HFFc6 (cell line): ENCODE measurements at places on chromosomes 2 and 18. TPM values are rescaled to one million over a fixed set of nuclear protein-coding genes. Genes with fewer than 3 reads are reported as not detected.

GPR45 gene
- total RNA-seq: not detected in 3 replicates

RTP5 gene
- not detected in 2 replicates for total RNA-seq

KCNS3 gene
- 0.94 and 1.5 TPM in 2 replicates for total RNA-seq

TXNDC2 gene
- 0.21 TPM in 1 of 2 replicates, not detected in the other for total RNA-seq

CD8A gene
- total RNA-seq: not detected in 3 replicates

EML6 gene
- 0.26 to 0.63 TPM (median 0.41 TPM) in 3 replicates for total RNA-seq

RIT2 gene
- total RNA-seq: not detected in 2 replicates

CCBE1 gene
- total RNA-seq: 149 to 223 TPM (median 152 TPM) in 3 replicates

FAM110C gene
- not detected in 3 replicates for total RNA-seq

SPEG gene
- total RNA-seq: 79.0 to 81.8 TPM (median 80.4 TPM) in 3 replicates

GRCh38 chr2:170997893-170998597, 69.0 kb downstream of the GORASP2 start:
- no peaks in the 10 kb centered on the region for H3K4me1 ChIP-seq
- H3K4me3 ChIP-seq: no peak overlapping the region
- no peak for DNase-seq
- no peak overlapping the region for H3K27ac ChIP-seq
- no peaks in the 10 kb centered on the region; the same call in none of the 2 replicates for H3K27me3 ChIP-seq
- peaks cover 29% of the 10 kb centered on the region for H3K36me3 ChIP-seq

- no peak for DNase-seq
- no peaks in the 10 kb centered on the region; the same call in 1 of the 2 replicates for H3K27me3 ChIP-seq
- peaks cover 12% of the 10 kb centered on the region for H3K4me1 ChIP-seq
- H3K4me3 ChIP-seq: no peak overlapping the region
- H3K27ac ChIP-seq: no peak overlapping the region
These were observed 64.0 kb downstream of the LPIN1 start for GRCh38 chr2:11810237-11810977.

GRCh38 chr2:118061135-118061955, 26.9 kb upstream of the INSIG2 start:
- DNase-seq: peak; percentile 60
- peaks cover 21% of the 10 kb centered on the region for H3K4me1 ChIP-seq
- no peaks in the 10 kb centered on the region for H3K36me3 ChIP-seq
- H3K27ac ChIP-seq: no peak overlapping the region

DNA sequence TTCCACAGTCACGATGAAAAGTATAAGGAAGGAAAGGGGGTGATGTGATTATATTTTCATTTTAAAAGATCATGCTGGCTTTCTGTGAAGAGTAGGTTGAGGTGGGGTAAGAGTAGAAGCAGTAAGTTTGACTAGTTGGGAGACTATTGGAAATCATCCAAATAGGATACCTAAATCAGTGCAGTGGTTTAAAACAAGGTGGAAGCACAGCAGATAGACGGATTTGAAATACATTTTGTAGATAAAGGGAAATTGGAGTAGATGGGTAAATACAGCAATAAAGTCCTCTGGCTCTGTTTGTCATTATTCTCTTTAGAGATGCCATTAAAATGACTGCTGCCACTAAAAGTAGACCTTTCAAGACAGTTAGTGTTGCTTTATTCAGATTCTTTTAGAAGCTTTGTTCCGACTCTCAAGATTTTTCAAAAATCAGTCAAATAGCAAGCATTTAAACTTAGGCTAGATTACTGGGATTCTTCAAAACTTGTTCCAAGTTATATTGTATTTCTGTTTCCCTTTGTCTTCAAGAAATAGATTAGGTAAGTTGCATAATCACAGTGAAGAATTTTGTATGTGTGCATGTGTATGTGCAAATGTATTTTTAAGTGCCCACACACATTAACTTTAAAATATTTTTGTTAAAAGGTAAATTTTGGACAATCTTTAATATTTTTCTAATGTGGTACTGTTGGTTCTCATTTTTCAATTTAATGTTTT, 61.7 kb upstream of the DTNA start:
- DNase-seq: no peak
- H3K27ac ChIP-seq: no peak overlapping the region
- no peak overlapping the region for H3K4me3 ChIP-seq
- H3K36me3 ChIP-seq: no peaks in the 10 kb centered on the region
- peaks cover 5% of the 10 kb centered on the region; the same call in 1 of the 2 replicates for H3K27me3 ChIP-seq

DNA sequence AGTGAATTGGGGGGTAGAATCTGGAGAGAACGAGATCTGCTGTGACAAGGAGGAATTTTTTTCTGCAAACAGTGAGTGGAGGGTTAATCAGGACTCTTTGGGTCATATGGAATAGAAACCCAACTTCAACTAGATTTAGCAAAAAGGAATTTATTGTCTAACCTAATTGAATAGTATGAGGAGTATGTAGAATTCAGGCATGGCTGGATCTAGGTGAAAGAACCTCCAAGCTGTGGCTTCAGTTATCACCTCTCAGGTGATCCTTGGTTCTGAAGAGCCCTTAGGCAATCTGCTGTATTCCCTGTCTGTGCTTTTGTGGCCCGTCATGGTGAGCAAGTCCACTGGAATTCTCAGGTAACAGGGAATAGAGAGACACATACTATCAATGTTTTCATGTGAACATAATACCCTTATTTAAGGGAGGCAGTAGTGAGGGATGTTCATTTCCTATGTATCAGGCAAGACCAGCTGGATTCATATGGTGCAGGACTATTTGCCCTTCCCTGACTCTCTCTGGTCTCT, 164.7 kb downstream of the ALPK2 start:
- peaks cover 8% of the 10 kb centered on the region for H3K27me3 ChIP-seq
- no peak for DNase-seq
- H3K4me3 ChIP-seq: no peak overlapping the region
- H3K27ac ChIP-seq: no peak overlapping the region
- no peaks in the 10 kb centered on the region for H3K4me1 ChIP-seq

DNA sequence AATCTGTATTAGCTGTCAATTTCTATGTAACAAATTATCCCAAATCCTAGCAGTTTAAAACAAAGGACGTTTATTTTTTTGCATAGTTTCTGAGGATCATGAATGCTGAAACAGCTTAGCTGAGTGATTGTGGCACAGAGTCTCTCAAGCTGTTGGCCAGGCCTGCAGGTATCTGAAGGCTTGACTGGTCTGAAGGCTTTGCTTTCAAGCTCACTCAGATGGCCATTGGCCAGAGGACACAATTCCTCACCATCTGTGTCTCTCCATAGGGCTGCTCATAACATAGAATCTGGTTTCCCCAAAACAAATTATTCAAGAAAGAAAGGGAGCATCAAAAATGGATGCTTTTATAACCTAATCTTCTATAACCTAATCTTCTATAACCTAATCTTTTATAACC, 33.7 kb downstream of the UNC80 start:
- no peaks in the 10 kb centered on the region; the same call in 1 of the 2 replicates for H3K36me3 ChIP-seq
- no peaks in the 10 kb centered on the region for H3K4me1 ChIP-seq
- H3K27ac ChIP-seq: no peak overlapping the region
- H3K27me3 ChIP-seq: peaks cover 2% of the 10 kb centered on the region; the same call in 1 of the 2 replicates
- DNase-seq: no peak

GRCh38 chr2:54966165-54966832, 84.0 kb downstream of the RTN4 start:
- peaks cover 85% of the 10 kb centered on the region for H3K4me1 ChIP-seq
- no peak for DNase-seq
- peak overlapping the region; percentile 45; the same call in 1 of the 2 replicates for H3K4me3 ChIP-seq
- peaks cover 45% of the 10 kb centered on the region for H3K27me3 ChIP-seq
- peaks cover 61% of the 10 kb centered on the region for H3K36me3 ChIP-seq

- no peak overlapping the region for H3K4me3 ChIP-seq
- H3K27ac ChIP-seq: no peak overlapping the region
- DNase-seq: no peak
- peaks cover 3% of the 10 kb centered on the region; the same call in 1 of the 2 replicates for H3K27me3 ChIP-seq
These were observed 79.9 kb downstream of the ANTXR1 start for GRCh38 chr2:69092857-69093256.

- no peak for DNase-seq
- no peak overlapping the region for H3K27ac ChIP-seq
- peaks cover 4% of the 10 kb centered on the region for H3K27me3 ChIP-seq
These were observed 167.7 kb downstream of the DDX1 start for GRCh38 chr2:15759385-15759784.

DNA sequence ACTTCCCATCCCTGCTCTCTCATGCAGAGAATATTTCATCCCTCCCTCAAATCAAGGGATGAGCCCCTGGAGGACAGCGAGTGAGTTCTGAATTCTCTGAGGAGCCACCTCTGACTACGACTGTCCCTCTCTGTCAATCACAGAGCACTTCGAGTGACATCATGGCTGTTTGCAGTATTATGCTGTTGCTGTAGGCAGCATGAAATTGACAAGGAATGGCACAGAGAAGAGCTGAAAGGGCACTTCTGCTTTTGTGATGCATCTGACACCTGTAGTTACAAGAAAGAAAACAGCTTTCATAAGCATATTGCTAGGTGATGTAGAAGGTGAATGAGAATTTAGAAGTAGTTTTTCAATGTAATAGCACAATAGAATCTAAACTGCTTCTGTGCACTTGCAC, 166.9 kb downstream of the ARHGAP15 start:
- no peak overlapping the region for H3K27ac ChIP-seq
- H3K36me3 ChIP-seq: no peaks in the 10 kb centered on the region
- no peaks in the 10 kb centered on the region; the same call in 1 of the 2 replicates for H3K27me3 ChIP-seq

DNA sequence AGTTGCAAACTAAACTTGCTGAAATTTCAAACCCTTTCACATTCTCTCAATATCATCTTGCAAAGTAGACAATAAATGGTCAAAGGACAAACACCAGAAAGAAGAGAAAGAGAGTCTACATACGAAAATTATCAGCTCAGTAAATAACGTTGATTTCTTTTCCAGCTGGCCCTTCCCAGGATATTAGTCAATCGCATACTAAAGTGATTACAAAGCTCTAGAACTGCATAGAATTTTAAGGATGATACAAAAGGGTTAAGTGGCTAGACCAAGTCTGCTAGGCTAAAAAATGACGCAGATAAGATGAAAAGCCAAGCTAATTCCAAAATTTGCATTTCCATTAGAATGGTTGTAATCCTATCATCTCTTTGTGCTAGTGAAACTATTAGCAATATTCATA, 405.7 kb downstream of the FBXO15 start:
- peak; percentile 43 for DNase-seq
- H3K36me3 ChIP-seq: no peaks in the 10 kb centered on the region
- peak overlapping the region; percentile 56 for H3K27ac ChIP-seq
- peaks cover 52% of the 10 kb centered on the region for H3K4me1 ChIP-seq
